Right kidney (tissue), 9 donors: ENCODE measurements at places on chromosomes 16 and 17.
A peak's percentile ranks its signal among the peaks of the same experiment; 100 is the strongest.

- DNase-seq = no peak
These were observed 50.2 kb downstream of the WSB1 start for GRCh38 chr17:27343977-27344607.

- DNase-seq = no peak
These were observed 687 bp upstream of the CIITA start for GRCh38 chr16:10876315-10876714.

DNA sequence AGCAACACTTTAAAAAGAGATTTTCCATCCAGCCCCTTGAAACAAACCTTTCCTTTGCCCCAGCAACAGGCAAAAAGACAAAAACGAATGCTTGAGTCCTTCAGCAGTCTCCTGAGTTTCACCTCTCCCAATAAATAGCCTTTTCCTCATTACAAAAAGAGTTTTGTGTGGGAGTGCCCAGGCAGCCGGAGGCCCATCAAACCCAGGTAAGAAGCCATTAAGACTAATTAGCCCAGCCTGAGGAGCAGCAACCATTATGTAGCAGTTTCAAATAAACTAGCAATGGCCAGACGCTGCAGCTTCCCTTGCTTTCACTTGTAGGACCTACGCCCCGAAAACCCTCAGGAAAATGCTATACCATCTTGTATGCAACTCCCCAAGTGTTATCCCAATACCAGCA, 15.6 kb downstream of the GAS7 start:
- DNase-seq = no peak

- no peak for DNase-seq
These were observed 530.2 kb downstream of the NPIPA7 start for GRCh38 chr16:16909126-16909525.

DNA sequence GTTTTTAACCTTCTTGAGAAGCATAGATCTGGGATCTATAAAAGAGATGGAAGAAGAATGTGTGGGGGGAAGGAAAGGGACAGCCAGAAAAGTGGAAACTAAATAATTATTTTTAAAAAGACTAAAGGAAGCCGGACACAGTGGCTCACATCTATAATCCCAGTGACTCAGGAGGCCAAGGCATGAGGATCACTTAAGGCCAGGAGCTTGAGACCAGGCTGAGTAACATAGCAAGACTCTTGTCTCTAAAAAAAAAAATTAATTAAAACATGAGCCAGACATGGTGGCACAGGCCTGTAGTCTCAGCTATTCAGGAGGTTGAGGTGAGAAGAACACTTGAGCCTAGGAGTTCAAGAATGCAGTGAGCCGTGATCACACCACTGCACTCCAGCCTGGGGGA, 335.1 kb downstream of the GRIN2A start:
- DNase-seq = no peak

DNA sequence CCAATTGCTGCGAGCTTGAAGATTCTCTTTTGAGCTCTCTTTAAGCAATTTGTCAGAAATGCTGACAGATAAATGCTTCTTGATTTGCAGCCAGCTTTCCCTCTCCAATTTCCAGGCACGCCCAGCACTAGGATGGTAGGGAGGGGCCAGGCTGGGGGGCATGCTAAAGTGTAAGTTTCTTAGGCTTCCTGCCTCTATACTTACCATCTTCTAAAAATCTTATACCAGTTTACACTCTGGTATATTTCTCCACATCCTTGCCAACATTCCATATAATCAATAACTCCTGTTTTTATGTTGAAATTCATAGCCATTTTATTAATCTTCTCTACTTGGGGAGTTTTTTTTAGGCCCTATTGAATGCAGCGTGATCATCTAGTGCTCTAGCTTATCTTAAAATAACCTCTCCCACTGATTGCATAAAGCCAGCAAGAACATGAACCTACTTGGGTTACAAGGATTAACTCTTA, 17.5 kb downstream of the ACSF2 start:
- DNase-seq = no peak

DNA sequence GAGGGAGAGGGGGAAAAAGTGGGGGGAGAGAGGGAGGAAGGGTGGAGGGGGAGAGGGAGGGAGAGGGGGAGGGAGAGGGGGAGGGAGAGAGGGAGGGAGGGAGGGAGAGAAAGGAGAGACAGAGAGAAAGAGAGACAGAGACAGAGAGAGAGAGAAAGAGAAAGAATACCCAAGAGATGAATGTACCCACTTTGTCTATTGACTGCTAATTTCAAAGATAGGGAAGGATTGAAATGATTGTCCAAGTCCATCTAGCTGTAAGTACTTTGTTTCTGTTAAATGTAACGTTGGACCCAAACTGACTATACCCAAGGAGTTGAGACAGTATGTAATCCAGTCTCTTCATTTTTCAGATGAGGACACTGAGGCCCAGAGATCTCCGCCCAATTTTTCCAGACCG, 374.9 kb downstream of the GRIN2A start:
- DNase-seq = no peak

DNA sequence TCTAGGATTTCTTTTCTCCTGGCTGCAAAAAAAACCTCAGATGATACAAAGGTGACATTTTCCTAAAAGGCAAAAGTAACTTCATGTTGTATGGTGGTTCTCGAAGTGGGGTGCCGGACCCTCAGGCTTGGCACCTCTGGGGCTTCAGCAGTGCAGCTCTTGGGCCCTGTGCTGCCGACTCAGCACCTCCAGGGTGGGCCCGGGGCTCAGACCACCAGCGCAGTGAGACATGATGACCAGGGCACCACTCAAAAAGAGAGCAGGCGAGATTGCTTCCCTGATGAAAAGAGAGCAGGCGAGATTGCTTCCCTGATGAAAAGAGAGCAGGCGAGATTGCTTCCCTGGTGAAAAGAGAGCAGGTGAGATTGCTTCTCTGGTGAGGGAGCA, 98.7 kb upstream of the ZNF750 start:
- no peak for DNase-seq

DNA sequence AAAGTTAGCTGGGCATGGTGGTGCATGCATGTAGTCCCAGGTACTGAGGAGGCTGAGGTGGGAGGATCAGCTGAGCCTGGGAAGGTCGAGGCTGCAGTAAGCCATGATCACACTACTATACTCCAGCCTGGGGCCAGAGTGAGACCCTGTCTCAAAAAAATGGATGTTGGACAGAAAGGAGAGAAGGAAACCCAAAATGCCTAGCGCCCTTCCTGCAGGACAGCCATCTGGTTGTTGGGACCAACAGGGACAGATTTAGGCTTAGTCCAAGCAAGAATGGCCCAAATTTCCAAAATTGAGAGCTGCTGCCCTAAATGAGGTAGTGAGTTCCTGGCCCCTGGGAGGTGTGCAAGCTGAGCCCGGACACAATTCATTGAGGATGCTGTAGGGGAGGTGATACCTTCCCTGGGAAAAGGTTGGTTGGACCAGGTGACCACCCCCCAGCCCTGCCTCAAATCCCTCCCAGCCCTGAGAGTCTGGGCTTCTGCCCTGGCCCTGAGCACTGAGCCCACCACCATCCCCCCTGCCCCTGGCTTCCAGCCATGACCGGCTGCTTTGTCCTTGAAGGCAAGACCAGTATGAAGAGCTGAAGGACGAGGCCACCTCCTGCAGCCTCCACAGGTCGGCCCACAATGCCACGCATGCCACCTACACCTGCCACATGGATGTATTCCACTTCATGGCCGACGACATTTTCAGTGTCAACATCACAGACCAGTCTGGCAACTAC, 35.1 kb downstream of the IL21R start:
- no peak for DNase-seq

GRCh38 chr16:23856251-23856709, 20.5 kb downstream of the PRKCB start:
- DNase-seq = no peak

- DNase-seq = no peak
These were observed 222.5 kb downstream of the C16orf78 start for GRCh38 chr16:49596068-49596467.

GRCh38 chr16:85716680-85717038, 27.9 kb upstream of the GINS2 start:
- no peak for DNase-seq

DNA sequence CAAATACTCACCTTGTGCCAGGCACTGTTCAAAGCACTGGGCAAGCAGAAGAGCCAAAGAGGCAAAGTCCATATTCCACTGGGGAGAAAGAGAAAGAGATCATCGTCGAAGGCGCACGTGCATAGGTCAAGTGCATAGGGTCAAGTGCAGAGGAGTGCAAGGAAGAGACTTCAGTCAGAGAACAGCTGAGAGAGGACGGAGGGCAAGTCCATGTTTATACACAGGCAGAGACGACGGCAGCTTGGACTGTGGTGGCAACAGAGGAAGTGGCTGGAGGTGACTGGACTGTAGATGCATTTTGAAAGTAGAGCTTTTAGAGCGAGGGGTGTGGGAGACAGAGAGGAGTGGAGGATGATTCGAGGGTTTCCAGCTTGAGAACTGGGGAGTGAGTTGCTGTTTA, 74.7 kb upstream of the SDK2 start:
- peak; percentile 21 for DNase-seq

GRCh38 chr16:25413133-25413532, 155.5 kb upstream of the ZKSCAN2 start:
- no peak for DNase-seq

DNA sequence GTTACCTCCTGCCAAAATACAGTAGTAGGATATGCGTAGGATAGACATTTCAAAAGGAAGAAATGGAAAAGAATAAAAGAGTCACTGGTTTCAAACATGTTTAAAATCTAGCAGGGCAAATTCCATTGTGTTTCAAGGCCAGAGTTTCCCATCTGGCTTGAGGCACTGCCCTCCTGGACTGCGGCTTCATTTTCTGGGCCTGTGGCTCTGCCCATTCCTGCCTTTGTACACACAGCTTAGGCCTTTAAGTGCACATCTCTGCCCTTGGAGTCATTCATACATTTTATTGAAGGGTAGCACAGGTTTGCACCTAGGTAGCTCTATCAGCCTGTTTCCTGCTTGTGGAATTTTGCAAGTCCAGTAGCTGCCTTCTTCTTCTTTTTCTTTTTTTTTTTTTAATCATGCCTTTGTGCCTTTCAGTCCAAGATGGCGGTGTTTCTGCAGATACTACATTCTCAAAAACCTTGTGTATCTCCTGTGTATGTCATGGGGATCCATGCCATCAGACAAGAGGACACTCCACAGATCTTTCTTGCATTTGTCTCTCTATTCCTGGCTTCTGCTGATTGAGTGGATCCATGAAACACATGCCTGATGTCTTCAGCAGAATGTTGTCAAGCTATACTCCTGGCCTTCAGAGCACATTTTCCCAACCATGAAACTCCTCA, 282.9 kb downstream of the BCAS3 start:
- DNase-seq = no peak

- peak; percentile 62 for DNase-seq
These were observed 697 bp upstream of the SHISA9 start for GRCh38 chr16:12900599-12901203.

DNA sequence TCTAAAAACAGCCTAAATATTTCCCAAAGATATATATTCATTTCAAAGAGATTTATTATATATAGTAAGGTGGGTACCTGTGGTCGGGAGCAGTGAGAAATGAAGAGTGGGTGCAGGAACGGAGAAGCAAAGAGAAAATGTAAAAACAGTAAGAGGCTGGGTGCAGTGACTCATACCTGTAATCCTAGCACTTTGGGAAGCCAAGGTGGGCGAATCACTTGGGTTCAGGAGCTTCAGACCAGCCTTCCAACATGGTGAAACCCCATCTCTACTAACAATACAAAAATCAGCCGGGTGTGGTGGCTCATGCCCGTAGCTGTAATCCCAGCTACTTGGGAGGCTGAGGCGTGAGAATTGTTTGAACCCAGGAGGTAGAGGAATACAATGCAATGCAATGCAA, 257.1 kb downstream of the BCAS3 start:
- DNase-seq = no peak

- no peak for DNase-seq
These were observed 9.8 kb downstream of the PGS1 start for GRCh38 chr17:78387977-78388941.

- DNase-seq = no peak
These were observed 16.9 kb upstream of the CYTH1 start for GRCh38 chr17:78798695-78799559.

GRCh38 chr17:38591759-38592241, 14.0 kb downstream of the SRCIN1 start:
- DNase-seq = no peak

- DNase-seq = no peak
These were observed 1.3 kb downstream of the NLK start for GRCh38 chr17:28043741-28044140.

- DNase-seq = no peak
These were observed 17.5 kb upstream of the ADCY7 start for GRCh38 chr16:50248845-50249244.

GRCh38 chr17:33889040-33889439, 366.0 kb upstream of the CCL2 start:
- no peak for DNase-seq

- no peak for DNase-seq
These were observed 48.9 kb upstream of the LHX1 start for GRCh38 chr17:36888236-36888951.

DNA sequence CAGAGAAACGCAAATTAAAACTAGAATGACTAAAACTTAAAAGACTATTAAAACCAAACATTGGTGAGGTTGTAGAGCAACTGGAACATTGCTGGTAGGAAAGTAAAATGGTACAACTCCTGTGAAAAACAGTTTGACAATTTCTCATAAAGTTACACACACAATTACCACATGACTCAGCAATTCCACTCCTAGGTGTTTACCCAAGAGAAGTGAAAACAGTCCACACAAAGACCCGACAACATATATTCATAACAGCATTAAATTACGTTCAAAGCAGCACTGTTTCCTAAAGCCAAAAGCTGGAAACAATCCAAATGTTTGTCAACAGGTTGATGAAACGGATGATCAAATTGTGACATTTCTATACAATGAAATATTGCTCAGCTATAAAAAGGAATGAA, 26.5 kb upstream of the ALOX12 start:
- no peak for DNase-seq

DNA sequence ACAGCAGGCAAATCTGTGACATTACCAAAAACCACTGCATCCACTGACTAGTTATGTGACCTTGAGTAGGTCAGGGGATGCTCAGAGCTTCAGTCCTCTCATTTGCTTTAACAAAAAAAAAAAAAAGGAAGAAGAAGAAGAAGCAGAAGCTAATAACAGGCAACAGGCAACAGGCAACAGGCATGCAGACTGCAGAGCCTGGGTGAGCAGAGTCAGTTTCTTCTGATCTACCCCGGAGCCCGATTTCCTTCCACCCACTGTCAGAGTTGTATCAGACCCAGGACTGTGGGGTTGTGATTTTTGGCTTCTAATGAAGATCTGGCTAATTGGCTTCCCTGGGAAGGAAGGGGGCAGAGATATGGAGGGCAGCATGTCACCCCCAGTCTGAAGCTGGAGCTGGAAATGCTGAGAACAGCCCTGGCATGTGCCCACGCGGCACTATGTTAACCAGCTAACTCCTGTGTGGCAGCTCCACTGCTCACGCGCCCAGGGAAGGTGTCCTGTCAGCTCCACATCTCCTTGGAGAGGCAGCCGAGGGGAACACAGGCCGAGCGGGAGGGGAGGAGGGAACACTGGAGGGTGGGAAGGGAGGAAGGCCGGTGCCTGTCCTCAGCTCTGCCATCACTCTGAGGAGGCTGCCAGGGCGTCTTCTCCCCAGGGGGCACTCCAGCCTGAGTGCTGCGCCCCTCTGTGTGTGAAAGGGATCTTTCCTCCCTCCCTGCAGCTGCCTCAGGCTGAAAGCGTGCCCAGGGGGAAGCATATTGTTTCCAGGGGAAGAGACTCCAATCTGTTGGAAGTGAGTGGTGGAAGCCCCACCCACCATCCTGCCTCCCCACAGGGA, 17.6 kb downstream of the SRCIN1 start:
- DNase-seq = no peak

- no peak for DNase-seq
These were observed 18.8 kb downstream of the CDC42EP4 start for GRCh38 chr17:73293031-73293430.

- DNase-seq = no peak
These were observed 54.1 kb downstream of the MEAK7 start for GRCh38 chr16:84450176-84450865.

- DNase-seq = no peak
These were observed 17.3 kb downstream of the LGALS3BP start for GRCh38 chr17:78962345-78962983.
